PC-3 (cell line): ENCODE measurements at places on chromosomes 1 and 21.

GRCh38 chr1:23214640-23215039 is 2.7 kb downstream of the HTR1D start:
- peaks cover 6% of the 10 kb centered on the region for H3K27me3 ChIP-seq
- DNase-seq = peak; percentile 17
- no peak overlapping the region for H3K4me3 ChIP-seq
- H3K4me1 ChIP-seq = peaks cover 23% of the 10 kb centered on the region
- no peak overlapping the region for H3K27ac ChIP-seq

DNA sequence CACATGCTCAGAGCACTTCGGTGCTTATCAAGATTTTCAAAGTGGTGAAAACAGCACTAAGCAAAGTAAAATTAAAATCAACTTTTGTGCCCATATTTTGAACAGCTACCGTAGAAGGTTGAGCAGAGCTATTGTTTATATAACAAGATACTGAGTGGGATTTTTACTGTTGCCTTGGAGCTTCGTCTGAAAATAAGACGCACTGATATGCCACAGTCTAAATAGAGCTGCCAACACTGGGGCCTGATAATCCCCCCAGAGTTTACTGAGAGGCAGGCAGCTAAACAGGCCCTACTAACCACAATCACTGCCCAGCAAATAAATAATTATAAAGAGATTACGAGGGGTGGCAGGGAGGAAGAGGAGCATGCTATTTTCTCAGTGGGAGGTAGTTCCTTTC is 650 bp upstream of the CCDC190 start:
- H3K4me1 ChIP-seq = peaks cover 27% of the 10 kb centered on the region
- H3K36me3 ChIP-seq = no peaks in the 10 kb centered on the region
- no peak overlapping the region for H3K27ac ChIP-seq
- H3K4me3 ChIP-seq = no peak overlapping the region

GRCh38 chr1:3774276-3774945 is 1.9 kb downstream of the SMIM1 start:
- H3K4me1 ChIP-seq = peaks cover 13% of the 10 kb centered on the region; the same call in 1 of the 2 replicates
- H3K4me3 ChIP-seq = no peak overlapping the region
- DNase-seq = no peak
- H3K27me3 ChIP-seq = no peaks in the 10 kb centered on the region
- no peak overlapping the region for H3K27ac ChIP-seq
- no peaks in the 10 kb centered on the region; the same call in 1 of the 2 replicates for H3K36me3 ChIP-seq

GRCh38 chr21:39125752-39126485 is 57.3 kb downstream of the PSMG1 start:
- DNase-seq = peak; percentile 83
- no peak overlapping the region for H3K27ac ChIP-seq
- no peak overlapping the region for H3K4me3 ChIP-seq
- H3K36me3 ChIP-seq = no peaks in the 10 kb centered on the region
- peaks cover 10% of the 10 kb centered on the region; the same call in 1 of the 2 replicates for H3K4me1 ChIP-seq
- no peaks in the 10 kb centered on the region for H3K27me3 ChIP-seq

- no peaks in the 10 kb centered on the region for H3K36me3 ChIP-seq
- no peaks in the 10 kb centered on the region for H3K4me1 ChIP-seq
- H3K27ac ChIP-seq = no peak overlapping the region
- no peak for DNase-seq
These were observed 146.1 kb downstream of the SPATA46 start for GRCh38 chr1:162230517-162230916.

DNA sequence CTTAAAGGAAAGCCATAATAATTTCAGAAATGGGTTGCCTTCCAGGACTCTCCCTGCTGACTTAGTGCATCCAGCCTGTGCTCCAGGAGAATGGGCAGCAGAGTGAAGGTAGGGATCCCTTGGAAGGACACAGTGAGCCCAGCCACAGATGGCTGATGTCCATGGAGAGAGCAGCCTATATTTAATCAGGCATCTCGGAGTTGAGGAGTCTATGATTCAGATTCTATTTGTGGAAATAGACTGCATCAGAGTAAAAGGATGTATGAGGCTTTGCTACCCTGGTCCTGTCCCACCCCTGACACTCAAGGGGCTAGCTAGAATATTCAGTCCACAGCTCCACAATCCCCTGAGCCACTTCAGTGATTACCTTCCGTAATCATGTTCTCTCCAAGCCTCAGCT is 43.8 kb upstream of the PBX1 start:
- H3K27ac ChIP-seq = no peak overlapping the region
- H3K27me3 ChIP-seq = peaks cover 81% of the 10 kb centered on the region
- no peaks in the 10 kb centered on the region for H3K4me1 ChIP-seq
- DNase-seq = no peak
- H3K36me3 ChIP-seq = no peaks in the 10 kb centered on the region

GRCh38 chr1:7610106-7610731 is 160.9 kb upstream of the VAMP3 start:
- H3K36me3 ChIP-seq = no peaks in the 10 kb centered on the region
- no peak overlapping the region for H3K4me3 ChIP-seq
- H3K27me3 ChIP-seq = peaks cover 17% of the 10 kb centered on the region
- no peaks in the 10 kb centered on the region for H3K4me1 ChIP-seq
- no peak overlapping the region for H3K27ac ChIP-seq

DNA sequence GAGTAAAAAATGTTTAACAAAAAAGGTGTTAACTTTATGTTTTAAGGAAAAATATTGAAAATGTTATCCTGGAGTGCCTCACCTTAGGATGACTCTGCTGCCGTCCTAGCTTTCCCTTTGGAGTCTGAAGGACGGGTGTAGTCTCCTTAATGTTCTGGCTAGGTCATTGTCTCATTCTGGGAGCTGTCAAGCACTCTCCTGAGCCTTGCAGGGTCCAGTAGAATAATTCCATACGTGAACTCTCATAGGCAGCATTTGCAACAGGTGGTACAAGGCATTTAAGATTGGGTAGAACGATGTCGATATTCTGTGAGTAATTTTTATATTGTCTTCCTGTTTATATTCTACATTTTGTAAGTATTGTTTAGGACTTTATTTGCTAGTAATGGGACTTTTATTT is 283.6 kb upstream of the C1orf105 start:
- no peak overlapping the region for H3K4me3 ChIP-seq
- H3K36me3 ChIP-seq = no peaks in the 10 kb centered on the region
- DNase-seq = no peak
- no peak overlapping the region for H3K27ac ChIP-seq

GRCh38 chr1:178531887-178532286 is 19.0 kb downstream of the TEX35 start:
- no peaks in the 10 kb centered on the region for H3K27me3 ChIP-seq
- H3K36me3 ChIP-seq = no peaks in the 10 kb centered on the region
- DNase-seq = no peak
- H3K4me3 ChIP-seq = no peak overlapping the region
- no peak overlapping the region for H3K27ac ChIP-seq

DNA sequence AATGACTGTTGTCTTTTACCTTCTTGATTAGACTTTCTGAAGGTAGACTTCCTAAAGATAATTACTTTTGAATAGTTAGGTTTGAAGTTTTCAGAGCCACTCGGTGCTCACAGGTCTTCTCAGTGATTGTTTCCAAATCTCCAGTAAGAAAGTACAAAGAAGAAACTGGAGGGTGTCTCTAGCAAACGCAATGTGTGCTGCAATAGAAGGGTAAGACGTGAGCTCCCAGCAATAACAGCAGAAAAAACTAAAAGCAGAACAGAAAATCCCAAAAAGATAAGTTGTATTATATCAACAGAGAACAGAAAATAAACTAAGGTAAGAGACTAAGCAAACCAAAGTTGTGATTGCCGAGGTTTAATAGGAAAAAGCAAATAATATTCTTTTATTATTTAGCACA is 1.8 kb downstream of the CTTNBP2NL start:
- H3K27ac ChIP-seq = no peak overlapping the region
- no peaks in the 10 kb centered on the region for H3K36me3 ChIP-seq
- H3K27me3 ChIP-seq = no peaks in the 10 kb centered on the region
- DNase-seq = no peak

- peak overlapping the region; percentile 9; the same call in 1 of the 2 replicates for H3K4me3 ChIP-seq
- peaks cover 29% of the 10 kb centered on the region for H3K4me1 ChIP-seq
- H3K27ac ChIP-seq = peak overlapping the region; percentile 61
- peak; percentile 93 for DNase-seq
These were observed 48.8 kb downstream of the PIK3CD start for GRCh38 chr1:9700340-9700739.

DNA sequence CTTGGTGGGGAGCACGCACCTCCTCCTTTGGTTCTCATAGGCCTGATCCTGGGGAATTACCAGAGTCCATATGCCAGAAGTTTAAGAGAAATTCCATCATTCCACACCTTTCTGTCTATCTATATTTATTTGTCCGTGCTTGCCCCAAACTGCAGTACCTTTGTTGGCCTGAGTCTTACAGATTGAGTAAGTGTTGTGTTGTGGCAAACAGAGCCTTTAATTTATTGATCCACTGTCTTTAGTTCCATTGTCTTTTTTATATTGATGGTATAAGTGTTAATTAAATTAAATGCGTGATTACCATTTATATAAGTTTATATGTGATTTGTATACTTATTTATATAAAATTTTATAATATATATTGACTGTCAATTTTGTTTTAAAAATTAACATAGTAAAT is 4.9 kb downstream of the SH3BGR start:
- peak; percentile 19 for DNase-seq
- no peak overlapping the region for H3K27ac ChIP-seq
- H3K27me3 ChIP-seq = no peaks in the 10 kb centered on the region
- H3K4me3 ChIP-seq = no peak overlapping the region

DNA sequence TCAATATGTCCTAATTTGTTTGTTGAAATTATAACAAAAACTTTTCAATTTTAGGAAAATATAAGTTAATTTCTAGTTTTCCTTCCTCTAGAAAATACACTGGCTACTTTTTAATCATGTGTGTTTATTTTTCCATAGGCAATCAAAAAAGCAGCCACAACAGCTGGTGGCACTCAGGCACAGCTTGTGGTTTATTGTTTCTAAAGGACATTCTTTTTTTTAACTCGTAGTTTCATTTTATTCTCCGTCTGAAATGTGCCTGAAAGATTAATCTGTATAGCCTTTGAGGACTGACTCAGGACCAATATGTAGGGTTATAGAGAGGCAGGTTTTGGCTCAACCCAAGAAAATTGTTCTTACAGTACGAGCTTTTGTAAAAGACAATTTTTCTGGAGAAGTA is 20.7 kb upstream of the STX12 start:
- DNase-seq = no peak
- H3K27me3 ChIP-seq = no peaks in the 10 kb centered on the region
- no peaks in the 10 kb centered on the region for H3K4me1 ChIP-seq
- no peaks in the 10 kb centered on the region for H3K36me3 ChIP-seq
- H3K27ac ChIP-seq = no peak overlapping the region

GRCh38 chr1:46489169-46489637 is 433 bp upstream of the DMBX1 start:
- peak; percentile 24 for DNase-seq
- H3K27ac ChIP-seq = no peak overlapping the region

DNA sequence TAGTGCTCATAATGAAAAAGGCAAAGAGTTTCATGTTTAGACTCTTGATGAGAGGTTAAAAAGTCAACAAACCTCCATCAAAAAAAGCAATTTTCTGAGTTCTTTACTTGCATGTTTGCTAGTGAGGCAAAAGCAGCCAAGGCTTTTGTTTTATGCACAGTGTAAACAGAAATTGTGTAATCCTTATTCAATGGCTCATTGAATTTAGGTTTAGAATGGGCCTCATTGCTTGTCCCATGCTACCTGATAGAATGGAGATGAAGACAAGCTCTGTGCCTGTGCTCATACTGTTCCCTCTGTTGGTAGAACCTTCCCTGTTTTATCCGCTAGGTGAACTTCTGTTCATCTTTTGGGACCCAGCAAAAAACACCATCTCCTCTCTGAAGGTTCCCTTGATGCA is 10.0 kb upstream of the LRRC8D start:
- peaks cover 22% of the 10 kb centered on the region for H3K4me1 ChIP-seq
- H3K4me3 ChIP-seq = no peak overlapping the region
- H3K27me3 ChIP-seq = no peaks in the 10 kb centered on the region
- no peak for DNase-seq
- no peaks in the 10 kb centered on the region for H3K36me3 ChIP-seq
- H3K27ac ChIP-seq = no peak overlapping the region

- no peak for DNase-seq
- H3K36me3 ChIP-seq = no peaks in the 10 kb centered on the region
- H3K4me1 ChIP-seq = peaks cover 16% of the 10 kb centered on the region
- H3K27ac ChIP-seq = no peak overlapping the region
- H3K27me3 ChIP-seq = no peaks in the 10 kb centered on the region
These were observed 3.8 kb upstream of the ZBTB21 start for GRCh38 chr21:42013931-42014330.

- H3K27ac ChIP-seq = no peak overlapping the region
- no peak overlapping the region for H3K4me3 ChIP-seq
- H3K27me3 ChIP-seq = no peaks in the 10 kb centered on the region
These were observed 57.2 kb downstream of the ST3GAL3 start for GRCh38 chr1:43764581-43764980.

DNA sequence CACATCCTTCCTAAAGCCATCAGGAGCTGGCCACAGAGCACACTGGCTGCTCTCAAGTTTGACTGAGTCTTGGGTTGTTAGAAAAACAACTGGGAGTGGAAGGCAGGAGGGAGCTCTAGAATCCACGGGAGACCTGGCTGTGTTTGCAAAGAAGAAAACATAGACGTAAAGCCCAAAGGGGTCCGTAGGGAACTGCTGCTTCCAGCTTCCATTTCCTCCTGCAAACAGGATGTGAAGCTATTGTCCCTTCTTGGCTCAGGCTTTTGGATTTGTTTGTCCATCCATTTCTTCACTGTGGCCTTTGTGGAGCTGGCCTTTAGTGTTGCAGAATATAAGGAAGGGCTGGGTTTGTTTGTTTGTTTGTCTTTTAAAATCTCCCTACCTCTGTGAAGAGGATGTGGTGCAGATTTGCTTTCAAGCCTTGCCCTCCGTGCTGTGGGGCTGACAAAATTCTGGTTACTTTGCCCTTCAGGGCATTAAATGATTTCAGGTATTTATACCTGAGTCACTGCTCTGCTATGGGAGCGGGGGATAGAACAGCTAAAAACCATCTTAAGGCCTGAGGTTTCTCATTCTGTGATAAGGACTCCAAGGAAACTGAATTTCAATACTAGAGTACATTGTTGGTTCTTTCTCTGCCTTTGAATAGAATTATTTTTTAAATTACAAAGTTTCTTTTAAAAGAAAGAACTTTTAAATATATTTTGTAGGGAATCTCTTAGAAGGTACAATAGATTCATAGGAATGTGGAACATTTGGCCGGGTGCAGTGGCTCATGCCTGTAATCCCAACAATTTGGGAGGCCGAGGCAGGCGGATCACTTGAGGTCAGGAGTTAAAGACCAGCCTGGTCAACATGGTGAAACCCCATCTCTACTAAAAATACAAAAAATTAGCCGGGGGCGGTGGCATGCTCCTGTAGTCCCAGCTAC is 74.3 kb downstream of the MPZL1 start:
- H3K4me3 ChIP-seq = peak overlapping the region; percentile 6; the same call in 1 of the 2 replicates
- DNase-seq = peak; percentile 93
- H3K27me3 ChIP-seq = no peaks in the 10 kb centered on the region
- H3K27ac ChIP-seq = peak overlapping the region; percentile 82
- 0 out of 2 replicates have a peak, but pooled peaks cover 3% of the 10 kb centered on the region for H3K36me3 ChIP-seq
- peaks cover 45% of the 10 kb centered on the region for H3K4me1 ChIP-seq

GRCh38 chr1:228347181-228347580 is 59.5 kb downstream of the TRIM11 start:
- H3K27ac ChIP-seq = no peak overlapping the region
- H3K4me3 ChIP-seq = no peak overlapping the region
- no peaks in the 10 kb centered on the region for H3K4me1 ChIP-seq

GRCh38 chr1:210397252-210397651 is 68.5 kb downstream of the HHAT start:
- H3K27ac ChIP-seq = no peak overlapping the region
- H3K27me3 ChIP-seq = no peaks in the 10 kb centered on the region
- H3K36me3 ChIP-seq = no peaks in the 10 kb centered on the region
- no peak overlapping the region for H3K4me3 ChIP-seq

GRCh38 chr1:205929496-205930194 is 13.6 kb downstream of the SLC26A9 start:
- DNase-seq = no peak
- no peak overlapping the region for H3K27ac ChIP-seq
- H3K4me3 ChIP-seq = no peak overlapping the region
- no peaks in the 10 kb centered on the region for H3K27me3 ChIP-seq
- peaks cover 30% of the 10 kb centered on the region for H3K4me1 ChIP-seq
